ENCODE measurements at places on chromosomes 16 and 17. TPM values are rescaled to one million over a fixed set of nuclear protein-coding genes. Genes with fewer than 3 reads are reported as not detected.

DNA sequence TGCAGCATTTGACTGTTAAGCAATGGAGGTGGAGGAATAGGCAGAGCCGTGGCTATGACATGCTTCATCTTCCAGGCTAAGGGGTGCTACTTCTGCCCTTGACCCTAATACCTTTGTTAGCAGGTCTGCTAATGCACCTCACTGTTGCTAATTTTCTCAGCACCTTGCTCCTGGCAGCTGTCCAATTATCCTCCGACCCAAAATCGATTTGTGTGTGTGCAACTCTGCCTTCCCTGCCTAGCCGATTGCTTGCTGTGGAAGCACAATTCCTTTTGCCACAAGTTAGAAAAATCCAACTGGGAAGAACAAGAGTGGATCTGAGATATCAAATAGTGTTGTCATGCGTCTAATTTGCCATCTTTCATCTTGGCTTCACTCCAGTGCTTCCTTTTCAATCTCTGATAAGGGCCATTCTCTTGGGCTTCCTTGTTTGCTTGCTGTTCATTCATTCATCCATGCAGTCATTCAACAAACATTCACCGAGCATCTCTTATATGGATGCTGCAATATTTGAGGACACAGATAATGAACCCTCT, 422.8 kb downstream of the RBFOX1 start:
- no peak for DNase-seq

DNA sequence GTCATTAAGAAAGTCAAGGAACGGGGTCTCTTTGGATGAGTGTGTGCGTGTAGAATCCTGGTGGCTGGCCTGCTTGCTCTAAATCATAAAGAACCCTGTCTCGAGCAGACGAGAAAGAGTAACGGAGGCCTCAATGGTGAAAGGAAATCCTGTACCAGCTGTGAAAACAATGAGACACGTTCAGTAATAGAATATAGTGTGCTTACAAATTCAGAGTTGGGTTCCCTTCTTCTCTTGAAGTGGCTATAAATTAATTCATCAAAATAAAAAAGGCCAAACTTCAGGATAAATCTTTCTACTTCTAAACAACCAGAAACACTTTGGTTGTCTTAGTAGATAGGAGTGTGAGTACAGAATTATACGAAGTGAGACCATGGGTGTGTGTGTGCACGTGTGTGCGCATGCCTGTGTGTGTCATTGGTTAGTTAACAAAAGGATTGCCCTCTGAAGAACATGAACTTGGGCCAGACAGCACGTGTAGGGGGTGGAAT, 48.5 kb downstream of the WWOX start:
- DNase-seq = no peak

DNA sequence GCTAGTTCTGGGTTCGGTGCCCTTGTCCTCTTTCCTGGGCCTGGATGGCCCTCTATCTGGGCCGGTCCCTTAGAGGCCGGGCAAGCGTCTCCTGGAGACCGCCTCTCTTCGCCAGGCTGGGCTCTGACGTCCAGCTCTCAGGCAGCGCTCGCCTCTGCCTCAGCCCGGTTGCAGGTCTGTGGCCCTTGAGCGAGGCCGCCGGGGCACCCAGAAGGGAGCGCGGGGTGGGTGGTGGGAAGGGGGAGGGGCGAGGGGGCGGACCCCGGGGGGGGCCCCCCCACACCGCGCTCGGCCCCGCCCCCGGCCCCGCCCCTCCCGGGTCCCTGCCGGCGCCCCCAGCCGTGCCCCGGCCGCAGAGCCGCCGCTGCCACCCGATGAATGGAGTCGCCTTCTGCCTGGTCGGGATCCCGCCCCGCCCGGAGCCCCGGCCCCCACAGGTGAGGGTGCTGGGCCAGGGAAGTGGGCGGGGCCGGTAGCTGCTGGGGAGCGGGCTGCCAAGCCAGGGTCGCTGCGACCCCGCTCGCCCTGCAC, at the start of gene ARHGAP23:
Gene ARHGAP23 (plus strand): TSS at position 353 of the 531 bp plus-strand sequence. CDS start 22 bp downstream, at position 375.
- peak; percentile 8 for DNase-seq

- no peak for DNase-seq
These were observed 38.9 kb downstream of the COX4I1 start for GRCh38 chr16:85838381-85838780.

Gene KRT15
- not detected for total RNA-seq

Gene ABCC12
- total RNA-seq = not detected

Gene OSGIN1
- 2.6 TPM for total RNA-seq

Data from CD4-positive, alpha-beta T cell (primary cell).